ENCODE measurements at places on chromosomes 11 and 22.

GRCh38 chr11:94433049-94433448 lies 31.8 kb upstream of the GPR83 start:
- DNase-seq: no peak

DNA sequence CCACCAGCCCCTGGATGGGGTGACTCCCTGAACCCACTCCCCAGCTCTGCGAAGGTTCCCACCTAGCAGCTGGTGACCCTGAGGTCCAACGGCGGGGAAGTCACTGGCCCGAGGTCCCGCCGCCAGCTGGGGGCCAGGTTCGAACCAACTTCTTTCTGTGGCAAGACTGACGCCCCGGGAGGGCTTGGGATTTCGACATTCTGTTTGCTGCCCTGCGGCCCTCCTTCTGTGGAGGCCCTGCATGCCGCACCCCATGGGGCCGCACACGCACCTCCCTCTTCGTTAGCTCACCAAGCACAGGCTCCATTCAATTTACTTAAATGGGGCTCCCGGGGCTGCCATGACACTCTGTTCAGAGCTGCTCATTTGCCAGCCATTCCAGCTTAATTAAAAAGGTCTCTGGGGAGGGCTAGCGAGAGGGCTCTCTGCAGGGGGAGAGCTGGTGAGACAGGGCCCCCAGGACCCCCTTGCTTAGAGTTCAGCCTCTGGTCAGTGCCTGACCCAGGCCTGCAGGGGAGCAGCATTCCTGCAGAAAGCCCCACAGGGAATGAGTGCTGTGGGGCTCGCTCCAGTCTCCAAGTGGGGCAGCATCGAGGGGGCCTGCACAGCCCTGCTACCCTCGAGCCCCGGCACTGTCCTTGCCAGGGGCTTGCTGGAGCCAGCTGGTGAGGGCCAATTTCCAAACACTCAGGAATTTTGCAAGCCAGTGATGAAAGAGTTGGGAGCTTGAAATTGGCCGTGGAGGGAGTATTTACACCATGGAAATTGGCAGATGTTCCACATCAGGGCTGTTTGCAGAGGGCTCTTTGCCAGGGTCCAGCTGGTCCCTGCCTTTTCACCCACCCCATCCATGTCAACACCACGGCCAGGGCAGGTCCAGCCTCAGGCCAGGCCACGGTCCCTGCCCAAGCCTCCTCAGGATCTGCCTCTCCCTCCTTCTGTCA lies 80.8 kb downstream of the CACNA1I start:
- no peak for DNase-seq

DNA sequence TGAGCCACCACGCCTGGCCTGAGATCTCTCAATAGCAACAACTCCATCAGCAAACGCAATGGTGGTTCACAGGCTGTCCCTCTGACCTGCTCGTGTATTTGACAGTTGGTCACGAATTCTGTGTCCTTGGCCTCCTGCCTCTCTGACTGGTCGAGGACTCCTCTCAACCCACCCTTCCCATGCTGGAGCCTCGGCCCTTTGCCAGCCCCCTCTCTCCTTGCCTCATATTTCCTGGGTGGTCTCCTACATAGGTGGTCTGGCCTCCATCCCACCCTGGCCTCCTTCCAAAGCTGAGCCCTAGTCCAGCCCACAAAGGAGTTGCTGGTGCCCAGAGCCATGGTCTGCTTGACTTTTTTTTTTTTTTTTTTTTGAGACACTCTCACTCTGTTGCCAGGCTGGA lies 11.4 kb upstream of the A4GALT start:
- no peak for DNase-seq

GRCh38 chr22:44286646-44287045 lies 26.1 kb downstream of the SHISAL1 start:
- DNase-seq: no peak

GRCh38 chr22:19636696-19637407 lies 77.5 kb upstream of the SEPTIN5 start:
- DNase-seq: no peak

GRCh38 chr11:27120211-27120610 lies 79.6 kb downstream of the BBOX1 start:
- DNase-seq: no peak

- DNase-seq: no peak
Measured at GRCh38 chr11:117928446-117929141, 608 bp downstream of the TMPRSS13 start.

DNA sequence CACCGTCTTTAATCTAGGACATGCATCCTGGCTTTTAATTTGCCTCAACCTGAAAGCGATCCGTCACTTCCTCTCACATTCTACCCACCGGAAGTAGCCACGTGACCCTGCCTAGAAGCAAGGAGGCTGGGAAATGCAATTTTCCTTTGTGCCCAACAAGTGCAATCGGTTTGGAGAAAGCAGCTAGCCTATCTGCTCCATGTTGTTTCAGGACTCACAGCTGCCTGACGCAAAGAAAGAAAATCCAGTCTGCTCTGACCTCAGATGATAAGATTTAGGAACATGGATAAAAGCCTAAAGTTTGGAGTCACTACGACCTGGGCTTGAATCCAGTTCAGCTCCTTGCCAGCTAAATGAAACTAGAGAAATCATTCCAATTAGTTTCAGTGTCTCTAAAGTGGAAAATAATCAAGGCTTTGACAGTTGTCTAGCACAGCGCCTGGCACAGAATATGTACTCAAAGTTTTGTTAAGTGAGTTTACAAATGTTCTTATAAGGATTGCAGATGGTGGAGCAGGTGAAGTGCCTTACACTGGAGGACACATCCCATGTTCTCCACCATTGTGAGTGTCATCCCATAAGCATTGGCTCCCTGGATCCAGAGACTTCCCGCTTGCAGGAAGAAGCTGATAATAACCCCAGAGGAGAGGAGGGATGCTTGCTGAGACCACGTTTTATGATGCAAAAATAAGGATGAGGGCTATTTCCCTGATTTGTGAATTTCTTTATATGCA lies 553.7 kb downstream of the MN1 start:
- no peak for DNase-seq

DNA sequence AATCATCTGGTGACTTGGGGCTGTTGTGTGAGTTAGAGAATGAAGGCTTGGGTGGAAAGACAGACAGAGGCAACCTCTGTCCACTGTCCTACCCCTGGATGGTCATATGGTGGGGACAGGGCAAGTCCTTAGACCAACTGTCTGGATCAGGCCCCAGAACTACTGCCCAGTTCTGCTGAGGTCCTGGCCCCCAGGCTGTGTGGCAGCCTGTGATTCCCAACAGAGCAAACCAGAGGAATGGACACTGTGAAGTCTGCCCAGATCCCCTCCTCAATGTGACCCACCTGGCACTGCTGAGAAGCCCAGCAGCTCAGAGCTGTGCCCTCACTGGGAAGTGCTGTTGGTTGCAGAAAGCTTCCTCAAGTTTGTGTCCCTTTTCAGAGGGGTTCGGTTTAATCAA lies 69.0 kb downstream of the GGTLC2 start:
- DNase-seq: no peak

DNA sequence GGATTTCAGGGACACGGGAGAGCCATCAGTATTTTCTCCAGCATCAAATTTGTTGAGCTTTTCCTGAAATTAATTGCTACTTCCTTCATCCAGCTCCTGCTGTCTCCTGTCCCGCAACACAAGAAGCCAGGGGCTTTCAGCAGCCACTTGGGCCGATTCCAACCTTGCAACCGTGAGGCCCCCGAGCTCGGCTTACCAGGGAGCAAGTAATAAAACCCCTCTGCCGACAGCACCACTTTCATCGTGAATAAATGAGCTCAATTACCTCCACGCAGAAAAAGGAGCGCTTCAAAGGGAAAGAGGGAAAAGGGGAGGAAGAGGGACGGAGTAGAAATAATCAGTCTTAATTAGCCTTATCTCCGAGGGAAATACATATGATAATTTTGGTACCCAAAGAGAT lies 76.6 kb downstream of the CELSR1 start:
- no peak for DNase-seq

DNA sequence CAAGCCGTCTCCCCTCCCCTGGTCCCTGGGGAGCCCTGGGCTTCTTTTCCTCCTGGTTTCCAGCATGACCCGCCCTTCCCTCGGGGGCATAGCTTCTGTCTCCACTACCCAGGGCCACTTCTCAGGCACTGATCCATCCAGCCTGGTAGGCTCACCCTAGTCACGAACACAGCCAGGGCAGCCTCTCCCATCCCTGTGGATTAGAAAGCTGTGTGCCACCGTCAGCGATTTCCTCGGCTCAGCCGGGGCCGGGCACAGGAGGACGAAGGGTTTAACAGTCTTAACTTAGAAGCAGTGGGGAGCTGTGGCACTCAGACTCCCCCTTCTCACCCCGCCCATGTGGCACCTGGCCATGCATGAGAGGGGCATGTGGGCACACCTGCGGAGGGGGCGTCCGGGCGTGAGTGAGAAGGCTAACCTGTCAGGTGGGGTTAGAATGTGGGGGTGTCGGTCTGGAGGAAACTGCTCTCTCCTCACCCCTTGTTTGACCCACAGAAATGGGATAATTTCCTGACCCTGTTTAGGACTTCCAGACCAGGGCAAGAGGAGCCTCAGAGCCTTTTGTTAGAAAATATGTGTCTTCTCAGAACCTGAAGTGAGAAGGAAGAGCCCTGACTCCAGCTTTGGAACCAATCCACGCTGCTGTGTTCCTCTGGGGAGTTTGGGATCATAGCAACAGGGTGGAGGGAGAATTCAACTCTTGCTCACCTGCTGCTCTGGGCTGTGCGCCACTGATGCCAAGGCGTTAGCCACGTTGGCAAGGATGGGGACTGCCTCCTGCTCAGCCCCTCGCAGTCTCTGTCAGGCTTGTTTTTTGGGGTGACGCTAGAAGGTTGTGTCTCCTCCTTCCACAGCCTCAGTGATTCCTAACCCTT lies 14.6 kb downstream of the GLB1L2 start:
- no peak for DNase-seq

DNA sequence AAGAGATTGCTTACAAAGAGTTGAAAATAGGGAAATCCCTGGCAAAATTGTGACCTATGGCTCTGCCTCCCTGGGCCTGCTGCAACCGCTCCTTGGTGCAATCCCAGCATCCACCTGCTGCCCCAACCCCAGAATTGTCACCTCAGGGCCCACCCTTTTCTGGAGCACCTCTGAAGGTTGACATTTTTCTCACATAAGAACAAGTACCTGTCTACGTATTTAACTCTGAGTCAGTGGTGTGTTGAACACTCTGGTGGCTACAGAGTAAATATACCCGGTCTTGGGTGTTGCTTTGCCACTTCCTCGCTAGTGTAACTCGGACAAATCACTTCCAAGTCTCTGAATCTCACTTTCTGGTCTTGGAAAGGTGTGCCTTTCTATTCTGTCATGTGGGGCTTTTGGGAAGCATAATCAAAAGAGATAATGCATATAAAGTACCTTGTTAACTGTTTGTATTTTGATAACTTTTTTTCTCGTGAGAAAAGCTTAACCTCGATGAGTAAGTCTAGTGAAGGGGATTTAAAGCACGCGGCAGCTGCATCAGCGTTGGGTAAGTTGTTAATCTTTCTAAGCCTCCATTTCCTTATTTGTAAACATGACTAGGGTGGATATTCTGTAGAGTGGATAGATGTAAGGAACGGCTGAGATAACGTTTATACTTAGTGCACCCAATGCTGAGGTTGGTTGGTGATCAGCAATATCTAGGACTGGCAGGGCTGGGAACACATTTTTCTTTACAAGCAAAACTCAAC lies 881.2 kb downstream of the OPCML start:
- DNase-seq: no peak

DNA sequence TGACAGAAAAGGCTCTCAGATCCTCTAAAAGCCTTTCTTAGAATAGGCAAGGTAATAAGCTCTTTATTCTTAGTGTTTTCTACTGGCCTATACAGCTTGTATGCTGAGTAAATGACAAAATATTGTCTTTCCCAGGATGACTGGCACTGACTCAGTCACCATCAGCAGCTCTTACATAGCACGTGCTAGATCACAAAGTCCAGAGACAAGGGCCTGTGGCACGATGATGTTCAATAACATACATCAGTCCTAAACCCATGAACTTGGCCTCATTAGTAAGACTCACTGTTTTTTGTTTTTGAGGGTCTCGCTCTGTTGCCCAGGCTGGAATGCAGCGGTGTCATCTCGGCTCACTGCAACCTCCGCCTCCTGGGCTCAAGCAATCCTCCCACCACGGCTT lies 42.7 kb downstream of the CELF1 start:
- no peak for DNase-seq

DNA sequence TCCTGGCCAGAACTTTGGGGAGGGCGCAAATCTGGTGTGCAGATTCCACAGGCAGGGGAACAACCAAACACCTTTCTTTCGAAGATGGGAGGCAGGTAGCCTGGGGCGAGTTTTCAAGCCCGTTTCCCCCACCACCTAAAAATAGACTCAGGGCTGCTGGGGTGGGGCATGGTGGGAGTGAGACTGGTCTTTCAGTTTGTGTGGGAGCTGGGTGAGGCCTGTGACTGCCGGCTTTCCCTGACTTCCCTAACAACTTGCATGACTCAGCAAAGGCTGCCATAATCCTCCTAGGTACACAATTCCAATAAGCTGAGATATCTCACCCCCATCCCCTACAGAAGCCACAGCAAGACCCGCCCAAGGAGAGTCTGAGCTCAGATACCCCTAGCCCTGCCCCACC lies 4.3 kb upstream of the OR5B12 start:
- DNase-seq: no peak

DNA sequence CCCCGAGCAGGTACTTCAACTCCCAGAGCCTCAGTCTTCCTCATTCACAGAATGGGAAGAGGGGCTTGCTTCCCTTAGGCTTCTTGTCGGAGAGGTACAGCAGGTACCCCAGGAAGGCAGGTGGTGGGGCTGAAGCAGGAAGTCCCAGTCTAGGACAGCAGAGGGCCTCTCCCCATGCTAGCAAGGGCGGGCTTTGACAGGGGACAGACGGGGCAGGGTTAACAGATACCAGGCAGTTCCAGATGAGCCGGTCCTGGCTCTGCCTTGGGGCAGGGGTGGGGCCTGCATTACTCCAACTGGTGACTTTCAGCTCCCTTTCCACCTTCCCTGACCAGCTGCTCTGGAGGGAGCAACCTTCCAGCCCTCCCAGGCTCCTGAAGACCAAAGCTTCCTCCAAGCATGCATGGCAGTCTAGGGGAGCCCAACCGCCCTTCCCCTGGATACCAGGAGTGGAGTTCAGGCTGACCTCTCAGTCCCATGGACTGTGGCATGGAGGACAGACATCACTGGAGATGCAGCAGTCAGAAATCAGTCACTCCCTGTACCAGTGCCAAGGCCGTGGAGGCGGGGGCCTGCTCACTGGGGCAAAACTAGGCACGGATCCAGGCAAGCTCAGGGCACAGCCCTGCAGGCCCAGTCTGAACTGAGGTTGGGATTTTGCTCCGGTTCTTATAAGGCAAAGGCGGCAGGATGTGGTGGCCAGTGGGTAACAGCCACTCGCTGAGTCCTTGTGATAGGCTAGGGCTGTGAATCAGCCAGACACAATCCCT lies 60.5 kb downstream of the NAT10 start:
- no peak for DNase-seq

DNA sequence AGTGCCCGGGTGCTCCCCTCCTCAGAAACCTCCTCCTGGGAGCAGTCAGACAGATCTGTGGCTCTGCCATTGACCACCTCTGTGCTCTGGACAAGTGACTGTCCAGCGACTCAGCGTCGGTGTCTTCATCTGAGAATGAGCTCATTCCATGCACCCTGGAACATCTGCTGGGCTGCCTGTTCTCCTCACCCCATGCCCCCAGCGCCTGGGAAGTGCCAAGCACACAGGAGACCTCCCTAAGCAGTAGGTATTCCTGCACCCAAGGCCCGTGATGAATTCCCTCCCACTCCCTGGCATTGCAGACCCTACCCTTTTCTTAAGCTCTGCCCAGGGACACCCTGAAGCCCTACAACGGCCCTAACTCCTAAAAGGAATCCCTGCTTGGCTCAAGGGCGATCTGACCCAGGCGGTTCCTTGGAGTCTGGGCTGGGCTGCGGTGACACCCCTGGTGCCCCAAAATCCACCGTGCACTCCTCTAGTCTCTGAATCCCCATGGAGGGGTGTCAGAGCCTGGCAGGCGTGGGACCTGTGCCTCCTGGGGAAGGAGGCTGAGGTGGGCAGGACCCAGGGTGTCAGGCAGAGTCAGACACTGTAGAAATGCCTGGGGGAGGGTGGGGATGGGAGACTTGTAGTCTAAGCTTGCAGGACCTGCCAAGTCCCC lies 92.0 kb downstream of the CEP164 start:
- no peak for DNase-seq
